ENCODE measurements at places on chromosomes 13 and 19. TPM values are rescaled to one million over a fixed set of nuclear protein-coding genes. Genes with fewer than 3 reads are reported as not detected.

- no peak for DNase-seq
Measured at GRCh38 chr13:98495627-98496478, 81.1 kb downstream of the STK24 start.

GRCh38 chr19:8396563-8397203, 6.5 kb downstream of the RAB11B start:
- DNase-seq: no peak

GRCh38 chr19:29753190-29753933, 38.3 kb upstream of the C19orf12 start:
- no peak for DNase-seq

DNA sequence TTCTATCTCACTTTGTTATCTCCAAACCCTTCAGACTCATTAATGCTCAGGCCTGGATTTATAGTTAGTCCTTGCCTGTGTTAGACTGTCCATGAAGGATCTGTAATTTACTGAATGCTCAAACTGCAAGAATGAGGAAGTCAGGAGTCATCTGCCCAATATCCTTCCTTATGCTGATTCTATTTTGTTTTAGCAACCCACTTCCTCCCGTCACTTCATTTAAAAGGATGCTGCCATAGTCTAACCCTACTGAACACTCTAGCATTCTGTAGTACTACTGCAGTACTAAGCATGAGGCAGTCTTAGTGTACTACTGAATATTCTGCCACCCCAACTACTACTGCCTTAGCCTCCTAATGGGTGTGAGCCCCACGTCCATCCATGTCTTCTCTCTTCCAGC, 1.5 kb downstream of the FCAR start:
- DNase-seq: no peak

GRCh38 chr13:108650271-108650670, 20.9 kb downstream of the MYO16 start:
- no peak for DNase-seq

- no peak for DNase-seq
Measured at GRCh38 chr13:88704600-88705275, 1033.6 kb downstream of the SLITRK5 start.

DNA sequence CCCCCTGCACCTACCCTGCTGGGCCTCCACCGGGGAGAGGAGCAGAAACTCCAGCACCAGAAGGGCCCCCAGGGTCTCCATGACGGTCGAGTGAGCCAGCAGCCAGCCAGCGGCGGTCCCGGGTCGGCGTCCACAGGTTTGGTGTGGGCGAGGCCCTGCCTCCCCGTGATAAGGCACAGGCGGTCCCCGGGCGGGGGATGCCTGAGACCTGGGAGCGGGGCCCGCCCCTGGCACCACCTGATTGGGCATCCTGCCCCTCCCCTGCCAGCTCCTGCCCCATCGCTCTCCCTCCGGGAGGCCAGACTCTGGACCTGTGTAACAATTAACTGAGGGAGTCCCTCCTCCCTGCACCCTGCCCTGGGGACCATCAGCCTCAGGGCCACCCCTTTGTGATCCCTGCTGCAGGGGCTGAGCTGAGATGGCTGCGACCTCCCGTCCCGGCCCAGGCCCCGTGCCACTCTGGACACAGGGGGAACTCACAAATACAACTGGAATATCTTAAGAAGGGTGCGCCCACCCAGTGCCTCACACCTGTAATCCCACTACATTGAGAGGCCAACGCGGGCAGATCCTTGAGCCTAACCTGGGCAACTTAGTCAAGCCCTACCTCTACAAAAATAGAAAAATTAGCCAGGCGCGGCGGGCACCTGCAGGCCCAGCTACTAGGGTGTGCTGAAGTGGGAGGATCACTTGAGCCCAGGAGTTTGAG, at the start of gene SMIM24:
TSS of gene SMIM24 (minus strand) at position 143 of the 709 bp plus-strand sequence. CDS start at position 81, 62 bp downstream.
- no peak for DNase-seq

DNA sequence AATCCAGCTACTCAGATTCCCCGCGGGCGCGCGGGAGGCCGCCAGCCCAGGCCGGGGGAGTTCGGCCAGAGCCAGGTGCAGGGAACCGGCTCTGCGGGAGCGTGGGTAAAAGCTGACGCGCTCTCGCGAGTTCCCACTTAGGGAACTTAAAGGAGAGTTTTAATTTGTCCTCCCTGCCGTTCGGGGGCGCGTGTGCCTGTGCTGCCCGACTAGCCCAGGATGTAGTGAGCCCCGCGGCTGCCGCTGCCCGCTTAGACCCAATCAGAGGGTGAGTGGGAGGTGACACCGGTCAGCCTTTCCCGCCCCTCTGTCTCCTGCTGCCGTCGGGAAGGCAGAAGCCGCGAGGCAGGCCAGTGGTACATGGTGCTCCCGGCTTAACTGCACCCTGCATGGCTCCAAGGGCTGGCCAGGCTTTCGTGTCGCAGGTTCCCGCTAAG, 36.0 kb upstream of the NEK3 start:
- DNase-seq: no peak

DNA sequence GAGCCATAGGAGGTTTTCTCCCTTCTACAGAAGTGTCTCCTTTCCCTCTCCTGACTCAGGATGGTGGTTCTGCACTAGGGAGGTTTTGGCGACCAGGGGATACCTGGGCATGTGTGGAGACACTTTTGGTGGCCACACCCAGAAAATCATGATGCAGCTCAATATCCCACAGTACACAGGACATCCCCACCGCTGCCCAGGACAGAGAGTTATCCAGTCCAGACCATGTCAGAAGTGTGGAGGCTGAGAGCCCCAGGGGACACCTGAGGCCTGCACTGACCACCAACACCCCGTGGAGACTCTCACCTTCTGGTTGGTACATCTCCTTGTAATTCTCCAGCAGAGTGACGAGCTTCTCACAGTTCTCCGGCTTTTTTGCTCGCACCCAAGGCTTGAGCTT, 16.6 kb downstream of the PEG3 start:
- no peak for DNase-seq

DNA sequence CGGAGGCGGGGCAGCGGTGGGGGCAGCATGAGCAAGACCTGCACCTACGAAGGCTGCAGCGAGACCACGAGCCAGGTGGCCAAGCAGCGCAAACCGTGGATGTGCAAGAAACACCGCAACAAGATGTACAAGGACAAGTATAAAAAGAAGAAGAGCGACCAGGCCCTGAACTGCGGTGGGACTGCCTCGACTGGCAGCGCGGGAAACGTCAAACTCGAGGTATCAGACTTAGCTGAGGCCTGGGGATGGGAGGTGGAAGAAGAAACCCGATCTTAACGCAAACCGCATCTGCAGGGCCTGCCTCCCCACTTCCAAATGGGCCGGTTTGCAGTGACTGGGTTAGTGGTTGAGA, 693 bp downstream of the RFXAP start:
- no peak for DNase-seq

The PCDH20 gene
- not detected for total RNA-seq

The DIRAS1 gene
- total RNA-seq: 4.2 TPM

The NKPD1 gene
- total RNA-seq: 0.10 TPM

The PRSS57 gene
- not detected for total RNA-seq

The KASH5 gene
- total RNA-seq: not detected

The XAB2 gene
- 31.2 TPM for total RNA-seq

The KLHL1 gene
- total RNA-seq: not detected

The RGCC gene
- total RNA-seq: 7.4 TPM

The ZNF525 gene
- total RNA-seq: 3.4 TPM
